ENCODE measurements at places on chromosomes 3 and 15.

DNA sequence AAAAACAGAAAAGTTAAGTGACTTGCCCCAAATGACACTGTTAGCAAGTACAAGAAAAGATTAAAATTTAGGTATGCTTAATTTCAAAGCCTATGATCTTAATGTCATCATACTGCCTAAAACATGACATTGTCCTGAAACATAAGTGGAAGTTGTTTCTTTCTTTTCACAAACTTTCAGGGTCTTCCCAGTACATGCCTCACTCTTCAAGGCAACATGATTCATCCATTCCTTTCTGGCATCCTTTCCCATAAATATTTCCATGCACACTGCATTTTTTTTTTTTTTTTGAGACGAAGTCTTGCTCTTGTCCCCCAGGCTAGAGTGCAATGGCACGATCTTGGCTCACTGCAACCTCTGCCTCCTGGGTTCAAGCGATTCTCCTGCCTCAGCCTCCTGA lies 42.5 kb upstream of the KPNA4 start:
- no peak for DNase-seq

DNA sequence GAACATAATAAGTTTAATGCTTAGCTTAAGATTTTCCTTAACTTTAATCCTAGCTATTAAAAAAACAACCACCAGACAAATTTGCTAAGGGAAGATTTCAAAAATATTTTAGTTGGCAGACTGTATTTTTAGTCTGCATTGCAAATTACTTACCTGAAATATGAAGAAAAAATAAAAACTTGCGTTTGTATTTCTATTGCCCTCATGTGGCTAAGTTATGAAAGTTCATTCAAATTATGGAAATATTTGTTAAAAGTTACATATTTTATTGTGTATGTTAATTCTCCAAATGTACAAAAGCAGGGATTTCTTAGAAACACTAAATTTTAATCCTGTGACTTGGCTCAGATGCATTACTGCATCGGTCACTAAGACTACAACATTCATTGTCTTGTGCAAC lies 15.0 kb downstream of the GTF2A2 start:
- no peak for DNase-seq

DNA sequence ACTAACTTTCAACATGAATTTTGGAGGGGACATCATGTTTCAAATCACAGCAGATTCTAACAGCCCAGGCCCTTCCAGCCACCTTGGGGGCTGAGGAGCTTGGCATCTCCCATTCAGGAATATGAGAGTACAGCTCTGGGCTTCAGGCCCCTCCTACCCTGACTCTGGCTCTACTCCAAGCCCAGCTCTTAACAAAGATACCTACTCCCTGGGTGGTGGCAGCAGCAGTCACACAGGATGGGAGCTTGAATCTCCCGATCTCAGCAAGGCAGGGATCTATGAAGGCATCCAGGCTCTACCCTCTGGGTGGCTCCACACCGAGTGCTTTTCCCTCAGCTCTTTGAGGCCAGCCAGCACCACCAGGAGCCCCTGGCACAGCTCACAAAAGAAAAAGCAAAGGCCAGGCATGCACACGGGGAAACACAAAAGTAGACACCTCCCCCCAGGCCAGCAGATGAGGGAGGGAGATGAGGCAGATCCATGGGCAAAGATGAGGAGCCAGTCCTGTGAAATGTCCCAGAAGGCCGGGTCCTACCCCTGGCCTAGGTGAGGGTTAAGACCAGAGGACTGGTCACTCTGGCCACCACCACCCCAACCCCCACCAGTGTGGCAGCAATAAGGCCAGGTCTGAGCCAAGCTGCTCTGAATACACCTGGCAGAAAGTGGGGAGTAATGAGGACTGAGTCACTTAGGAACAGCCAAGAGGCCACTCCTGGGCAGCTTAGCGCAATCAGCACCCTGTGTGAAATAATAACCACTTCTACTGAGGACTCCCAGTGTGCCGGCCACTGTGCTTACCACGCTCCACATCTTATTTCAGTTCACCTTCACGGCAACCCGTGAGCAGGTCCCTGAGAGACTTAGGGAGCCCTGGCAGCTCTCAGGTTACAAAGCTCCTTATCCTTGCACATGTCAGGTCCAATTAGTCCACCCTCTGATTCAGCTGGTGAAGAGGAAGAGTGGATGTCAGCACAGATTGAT lies 24.3 kb downstream of the PLA2G4F start:
- no peak for DNase-seq

DNA sequence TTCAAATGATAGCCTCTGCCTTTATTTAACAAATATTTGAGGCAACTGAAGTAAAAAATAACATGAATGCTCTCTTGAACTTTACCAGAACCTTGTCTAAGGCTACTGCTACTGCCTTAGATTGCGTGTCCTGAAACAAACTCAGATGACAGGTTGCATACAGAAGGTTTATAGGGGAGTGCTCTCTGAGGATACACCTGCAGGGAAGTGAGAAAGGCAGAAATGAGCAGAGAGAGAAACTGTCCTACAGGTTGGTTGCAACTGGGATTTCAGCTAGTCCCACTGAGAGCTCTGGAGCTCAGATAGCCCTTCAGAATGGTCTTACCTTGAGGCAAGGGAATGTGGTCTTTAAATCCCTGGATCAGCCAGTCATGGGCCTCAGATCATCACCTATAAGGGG lies 165.5 kb downstream of the IL5RA start:
- no peak for DNase-seq

GRCh38 chr3:150238995-150239619 lies 169.0 kb upstream of the TSC22D2 start:
- DNase-seq: no peak

- DNase-seq: no peak
Measured at GRCh38 chr3:158458464-158458863, 112.5 kb upstream of the MLF1 start.
